ENCODE measurements at places on chromosomes 3 and 15. TPM values are rescaled to one million over a fixed set of nuclear protein-coding genes. Genes with fewer than 3 reads are reported as not detected.
A peak's percentile ranks its signal among the peaks of the same experiment; 100 is the strongest.

Gene FRMD5
- total RNA-seq: not detected

Gene A4GNT
- not detected for total RNA-seq

Gene WWTR1
- 0.81 TPM for total RNA-seq

GRCh38 chr3:29889215-29889614 lies 608.3 kb downstream of the RBMS3 start:
- DNase-seq: no peak

DNA sequence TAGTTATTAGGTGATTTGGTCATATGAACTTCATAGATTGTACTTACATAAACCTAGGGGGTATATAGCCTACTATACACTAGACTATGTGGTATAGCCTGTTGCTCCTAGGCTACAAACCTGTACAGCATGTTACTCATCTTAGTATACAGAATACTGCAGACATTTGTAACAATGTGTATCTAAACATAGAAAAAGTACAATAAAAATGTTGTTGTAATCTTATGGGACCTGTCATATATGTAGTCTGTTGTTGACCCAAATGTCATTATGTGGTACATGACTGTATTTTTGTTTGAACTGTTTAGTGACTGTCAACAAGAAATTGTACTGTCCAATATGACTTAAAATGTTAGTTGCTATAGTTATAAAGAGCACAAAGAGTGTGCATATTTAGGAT lies 69.8 kb downstream of the TCF12 start:
- DNase-seq: no peak

DNA sequence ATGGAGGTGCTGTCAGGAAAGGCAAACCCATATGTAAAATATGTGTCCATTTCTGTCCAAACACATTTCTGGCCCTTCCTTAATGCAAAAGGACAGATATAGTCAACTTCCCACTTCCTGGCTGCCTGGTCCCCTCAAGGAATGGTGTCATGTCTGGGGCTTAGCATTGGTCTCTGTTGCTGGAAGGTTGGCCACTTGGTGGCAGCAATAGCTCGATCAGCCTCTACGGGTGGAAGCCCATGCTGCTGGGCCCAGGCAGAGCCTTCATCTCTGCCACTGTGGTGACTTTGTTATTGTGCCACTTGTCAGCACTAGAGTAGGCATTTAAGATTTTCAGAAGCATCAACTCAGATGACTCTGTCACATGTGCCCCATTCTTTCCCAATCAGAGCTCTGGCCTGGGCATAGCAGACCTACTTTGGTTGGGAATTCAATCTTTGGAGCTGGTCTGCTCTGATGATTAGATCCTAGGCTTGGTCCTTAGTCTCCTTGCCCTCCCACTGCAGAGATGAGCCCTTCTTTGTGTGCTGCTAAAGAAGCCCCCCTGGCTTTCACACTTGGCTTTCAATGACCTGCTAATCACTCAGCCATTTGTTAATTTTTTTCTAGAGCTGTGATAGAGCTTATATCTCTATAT lies 51.0 kb upstream of the SPSB4 start:
- peak; percentile 29 for DNase-seq

DNA sequence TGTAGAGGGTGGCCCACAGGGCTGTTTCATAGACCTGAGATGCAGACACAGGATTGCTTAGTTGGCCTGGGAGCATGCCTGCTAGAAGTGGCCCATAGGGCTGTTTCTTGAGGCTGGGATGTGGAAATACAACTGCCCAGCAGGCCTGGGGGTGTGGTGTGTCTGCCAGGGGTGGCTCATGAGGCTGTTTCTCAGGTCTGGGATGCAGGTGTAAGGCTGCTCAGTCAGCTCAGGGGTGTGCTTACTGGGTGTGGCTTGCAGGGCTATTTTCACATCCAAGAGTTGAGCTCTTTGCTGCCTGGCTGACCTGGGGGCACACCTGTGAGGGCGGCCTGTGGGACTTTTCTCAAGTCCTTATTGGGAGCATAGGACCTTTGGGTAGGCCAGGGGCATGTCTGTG lies 131.3 kb downstream of the DOCK3 start:
- DNase-seq: no peak

Data from activated T-helper 1 cell treated with anti-CD3 and anti-CD28 coated beads, Interleukin-12 subunit alpha, Interleukin-12 subunit beta, Interleukin-2, Interleukin-4 antibody, amounts not matched to agents 30 ng/mL and 10 ng/mL and 1 ng/mL, durations not matched to agents 14 hours and 24 hours and 36 hours (primary cell).